Cardiac muscle cell (in vitro differentiated cells and primary cell): ENCODE measurements at places on chromosomes 11 and 22.

- DNase-seq: no peak
Observed at GRCh38 chr11:3208272-3208671, 10.3 kb downstream of the MRGPRG start.

DNA sequence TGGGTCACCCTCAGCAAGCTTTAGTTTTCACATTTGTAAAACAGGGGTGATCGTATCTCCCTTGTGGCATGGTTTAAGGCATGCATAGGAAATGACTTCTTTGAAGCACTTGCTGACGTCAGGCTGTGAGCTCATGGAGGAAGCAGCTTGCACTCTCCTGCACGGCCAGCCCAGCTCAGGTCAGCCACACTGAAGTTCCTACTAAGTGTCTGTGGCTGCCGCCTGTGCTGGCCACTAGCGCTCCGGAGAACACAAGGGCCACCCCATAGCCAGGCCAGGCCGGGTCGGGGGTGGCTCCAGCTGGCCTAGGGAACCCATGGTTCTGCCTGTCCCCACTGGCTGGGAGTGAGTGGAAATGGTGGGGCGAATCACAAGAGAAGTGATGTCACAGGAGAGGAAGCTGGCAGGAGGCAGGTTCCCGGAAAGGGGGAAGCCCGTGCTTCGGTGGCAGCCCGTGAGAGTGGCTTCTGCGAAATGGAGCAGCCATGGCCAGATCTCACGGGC is 28.2 kb downstream of the KCTD17 start:
- no peak for DNase-seq

DNA sequence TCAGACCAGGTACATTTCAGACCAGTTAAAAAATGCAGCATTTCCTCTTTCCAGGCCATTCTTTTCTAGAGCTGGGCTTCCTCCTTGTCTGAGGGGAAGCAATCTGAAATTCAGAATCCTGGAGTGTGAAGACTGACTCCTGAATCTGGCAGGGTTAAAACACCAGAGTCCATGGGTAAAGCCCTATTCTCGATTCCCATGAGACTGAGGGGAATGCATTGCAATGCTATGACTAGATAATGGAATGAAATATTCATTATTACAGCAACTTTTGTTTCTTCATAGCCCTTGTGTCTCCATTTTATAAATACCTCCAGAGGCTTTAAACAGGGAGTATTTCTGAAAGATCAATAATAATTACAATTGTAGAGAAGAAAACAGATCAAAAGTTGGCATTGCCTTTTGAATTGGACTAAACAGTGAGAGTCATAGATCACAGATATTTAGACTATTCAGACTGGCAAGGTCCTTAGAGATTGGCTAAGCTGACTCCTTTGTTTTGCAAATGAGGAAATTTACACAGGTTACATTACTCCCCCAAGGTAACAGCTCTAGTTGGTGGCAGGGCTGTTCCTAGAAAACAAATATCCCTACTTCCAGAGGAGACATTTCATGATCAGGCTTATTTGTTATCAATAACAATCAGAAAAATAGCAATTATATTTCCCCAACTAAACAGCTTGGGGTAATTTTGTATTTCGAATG is 632.6 kb upstream of the KIRREL3 start:
- DNase-seq: no peak

DNA sequence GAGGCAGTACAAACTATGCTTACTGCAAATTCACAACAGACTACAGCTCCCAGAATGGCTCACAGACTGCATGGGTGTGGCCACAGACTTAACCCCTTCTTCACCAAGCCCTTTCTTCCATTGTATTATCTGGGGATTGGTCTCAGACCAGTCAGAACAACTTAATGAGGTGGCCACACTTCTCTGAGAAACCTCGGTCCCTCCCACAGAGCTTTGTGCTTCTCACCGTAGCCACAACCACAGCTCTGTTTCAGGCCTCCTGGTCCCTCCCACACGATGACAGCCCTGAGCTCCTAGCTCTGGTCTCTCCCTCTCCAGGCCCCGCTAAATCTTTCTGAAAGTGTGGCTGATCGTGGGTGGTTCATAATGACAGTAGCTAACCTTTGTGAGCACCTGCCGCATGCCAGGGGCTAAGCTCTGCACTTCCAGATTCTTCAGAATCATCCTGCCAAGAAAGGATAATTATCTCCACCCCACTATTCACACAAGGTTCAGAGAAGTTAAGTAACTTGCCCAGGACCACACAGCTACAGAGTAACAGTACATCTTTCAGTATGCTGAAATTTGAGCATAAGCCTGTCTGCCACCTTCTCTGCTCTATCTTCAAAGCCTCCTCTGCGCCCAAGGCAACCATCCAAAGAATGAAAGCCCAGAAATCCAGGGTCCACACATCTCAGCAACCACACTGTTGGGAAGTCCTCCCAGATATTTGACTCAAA is 5.4 kb downstream of the PDE2A start:
- no peak for DNase-seq

GRCh38 chr11:132033051-132033450 is 662.6 kb downstream of the NTM start:
- DNase-seq: peak; percentile 32

GRCh38 chr11:19972651-19973050 is 187.6 kb downstream of the DBX1 start:
- DNase-seq: no peak

- DNase-seq: no peak
Observed at GRCh38 chr11:5622802-5623201, 2.0 kb upstream of the TRIM34 start.

DNA sequence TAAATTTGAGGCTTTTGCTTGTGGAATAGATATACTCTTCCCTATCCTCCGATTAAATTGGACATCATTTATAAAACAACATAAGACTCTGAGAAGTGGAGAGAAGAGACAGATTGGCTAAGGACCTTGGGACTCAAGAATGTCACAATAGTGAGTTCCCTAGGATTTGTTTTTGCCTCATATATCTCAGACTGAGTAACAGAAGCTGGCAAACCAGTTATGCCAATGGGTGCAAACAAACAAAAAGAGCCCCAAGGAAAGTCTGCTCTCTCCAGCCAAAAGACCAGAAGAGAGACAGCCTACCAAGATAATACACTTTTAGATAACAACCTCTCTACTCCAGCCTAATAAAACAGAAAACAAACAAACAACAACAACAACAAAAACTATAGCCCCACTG is 28.9 kb downstream of the DEUP1 start:
- DNase-seq: no peak

DNA sequence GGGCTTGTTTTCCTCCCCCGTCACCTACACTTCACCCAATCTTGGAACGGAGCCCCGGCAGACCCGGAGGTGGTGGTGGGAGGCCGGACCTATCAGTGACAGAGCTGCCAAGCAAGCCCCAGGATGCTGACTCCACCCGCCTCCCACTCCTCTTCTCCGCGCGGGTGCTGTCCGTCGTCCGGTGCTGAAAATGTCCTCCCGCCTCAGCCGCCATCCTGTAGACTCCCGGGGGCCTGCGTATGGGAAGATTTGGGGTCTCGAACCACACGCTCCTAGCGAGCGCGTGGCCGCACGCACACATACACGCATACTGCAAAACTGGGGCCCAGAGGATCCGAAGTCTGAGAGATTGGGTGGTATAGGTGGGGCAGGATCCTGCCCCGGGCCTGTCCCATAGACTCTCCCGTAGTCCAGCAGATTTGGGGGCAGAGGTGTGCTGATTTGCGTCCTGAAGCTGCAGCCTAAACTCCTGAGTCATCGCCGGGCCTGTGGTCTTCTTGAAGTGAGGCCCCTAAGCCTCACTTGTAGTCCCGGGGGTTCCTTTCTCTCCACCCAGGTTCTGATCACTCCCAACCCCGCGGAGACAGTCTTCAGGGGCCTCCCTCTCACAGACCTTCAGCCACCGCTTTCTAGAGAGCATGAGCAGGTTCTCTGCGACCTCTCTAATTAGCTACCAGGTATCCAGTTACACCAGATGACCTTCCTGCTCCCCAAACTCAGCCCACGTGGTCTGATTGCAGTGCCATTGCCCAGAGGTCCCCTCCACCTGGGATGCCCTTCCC is 796 bp upstream of the YIF1A start:
- DNase-seq: no peak

GRCh38 chr22:27802346-27803073 is 954 bp upstream of the MN1 start:
- DNase-seq: no peak
